ENCODE measurements at places on chromosomes 5 and 9. TPM values are rescaled to one million over a fixed set of nuclear protein-coding genes. Genes with fewer than 3 reads are reported as not detected.

Gene TMEFF1
- total RNA-seq = 8.7 TPM

Gene ADGRV1
- total RNA-seq = 18.0 TPM

Gene TXNDC8
- 3.5 TPM for total RNA-seq

Gene GRIA1
- 0.93 TPM for total RNA-seq

Gene PHF24
- 93.3 TPM for total RNA-seq

Gene IFNA21
- not detected for total RNA-seq

Measured in testis (tissue), 5 donors.